ENCODE measurements at places on chromosomes 6 and 20.

- DNase-seq: no peak
These were observed 42.2 kb upstream of the TGM6 start for GRCh38 chr20:2338411-2339066.

GRCh38 chr6:105432797-105433196 lies 29.9 kb upstream of the PREP start:
- no peak for DNase-seq

DNA sequence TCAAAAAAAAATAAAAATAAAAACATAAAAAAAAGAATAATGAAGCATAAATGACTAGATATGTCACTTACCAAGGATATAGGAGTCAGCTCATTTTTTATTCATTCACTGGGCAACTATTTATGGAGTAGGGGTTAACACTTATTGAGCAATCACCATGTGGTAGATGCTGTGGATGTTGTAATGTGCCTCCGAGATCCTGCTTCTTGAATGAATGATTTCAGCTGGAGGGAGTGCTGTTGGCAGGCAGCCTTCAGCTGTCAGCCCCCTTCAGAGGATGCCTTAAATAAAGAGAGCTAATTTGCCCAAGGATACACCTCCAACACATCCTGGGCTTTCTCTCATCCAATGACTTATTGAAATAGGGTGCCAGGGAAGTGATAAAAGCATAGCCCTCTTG lies 229.5 kb upstream of the DTNBP1 start:
- no peak for DNase-seq

DNA sequence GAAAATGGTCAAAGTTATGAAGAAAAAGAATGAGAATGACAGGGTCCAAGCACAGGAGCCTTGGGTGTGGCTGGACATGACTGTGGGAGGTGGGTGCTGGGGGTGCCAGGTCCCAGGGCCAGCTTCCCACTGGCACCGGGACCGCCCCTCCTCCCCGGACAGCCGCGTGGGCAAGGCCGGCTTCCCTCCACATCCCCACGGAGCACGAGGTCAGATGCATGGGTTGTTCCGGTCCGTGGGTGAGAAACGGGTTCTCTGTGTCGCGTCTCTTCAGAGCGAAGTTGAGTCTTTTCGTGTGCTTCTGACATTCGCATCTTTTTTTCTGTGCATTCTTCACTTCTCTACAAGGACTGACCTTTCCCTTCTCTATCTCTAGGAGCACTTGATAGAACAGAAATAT lies 30.1 kb downstream of the KIF25 start:
- DNase-seq: no peak

GRCh38 chr20:32505723-32506473 lies 79.2 kb downstream of the NOL4L start:
- DNase-seq: no peak

DNA sequence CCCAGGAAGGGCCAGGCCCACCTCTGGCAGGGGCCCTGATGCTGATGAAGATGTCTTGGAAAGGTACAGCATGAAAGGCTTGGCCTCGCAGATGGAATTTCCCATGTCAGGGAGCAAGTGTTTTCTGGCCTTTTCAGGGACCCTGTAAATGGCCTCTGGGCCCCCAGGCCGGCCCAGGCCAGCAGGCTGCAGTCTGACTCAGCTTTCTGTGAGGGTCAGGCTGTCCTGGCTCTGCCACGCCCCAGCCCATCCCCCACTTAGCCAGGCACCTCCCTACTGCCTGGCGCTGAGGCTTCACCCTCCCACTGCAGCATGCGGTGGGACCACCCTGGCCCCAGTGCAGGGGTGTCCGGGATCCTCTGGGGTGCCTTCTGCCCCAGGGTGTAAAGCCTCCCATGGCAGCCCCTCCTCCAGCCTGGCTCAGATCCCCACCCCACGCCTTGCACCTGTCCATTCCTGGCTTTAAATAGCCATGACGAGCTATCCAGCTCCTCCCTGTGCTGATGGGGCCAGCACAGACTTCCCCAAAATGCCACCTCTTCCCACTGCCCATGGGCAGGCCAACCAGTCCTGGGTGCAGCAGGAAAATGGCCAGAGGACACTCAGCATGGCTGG lies 35.6 kb upstream of the GATA5 start:
- no peak for DNase-seq

DNA sequence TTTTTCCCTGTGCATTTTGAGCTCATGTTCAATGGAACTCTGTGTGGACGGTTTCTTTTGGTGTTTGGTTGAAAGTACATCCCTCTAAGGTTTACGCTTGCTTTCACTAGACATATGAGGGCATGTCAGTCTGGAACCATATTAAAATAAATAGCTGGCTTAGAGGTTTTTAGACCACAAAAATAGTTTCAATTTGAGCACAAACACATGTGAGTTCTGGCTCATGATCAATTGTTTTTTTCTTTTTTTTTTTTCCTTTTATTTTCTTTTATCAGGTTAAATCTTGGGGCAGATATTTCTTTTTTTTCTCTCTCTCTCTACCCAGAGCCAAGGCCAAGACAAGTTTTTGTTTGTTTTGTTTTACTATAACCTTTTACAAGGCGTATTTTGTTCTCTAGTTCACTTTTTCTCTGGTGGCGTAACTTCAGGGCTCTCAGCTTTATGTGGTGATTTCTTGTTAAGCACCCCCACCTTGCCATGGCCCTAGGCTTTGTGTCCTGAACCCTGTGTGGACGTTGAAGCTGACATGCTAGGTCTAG lies 92.9 kb downstream of the SHLD1 start:
- DNase-seq: no peak

DNA sequence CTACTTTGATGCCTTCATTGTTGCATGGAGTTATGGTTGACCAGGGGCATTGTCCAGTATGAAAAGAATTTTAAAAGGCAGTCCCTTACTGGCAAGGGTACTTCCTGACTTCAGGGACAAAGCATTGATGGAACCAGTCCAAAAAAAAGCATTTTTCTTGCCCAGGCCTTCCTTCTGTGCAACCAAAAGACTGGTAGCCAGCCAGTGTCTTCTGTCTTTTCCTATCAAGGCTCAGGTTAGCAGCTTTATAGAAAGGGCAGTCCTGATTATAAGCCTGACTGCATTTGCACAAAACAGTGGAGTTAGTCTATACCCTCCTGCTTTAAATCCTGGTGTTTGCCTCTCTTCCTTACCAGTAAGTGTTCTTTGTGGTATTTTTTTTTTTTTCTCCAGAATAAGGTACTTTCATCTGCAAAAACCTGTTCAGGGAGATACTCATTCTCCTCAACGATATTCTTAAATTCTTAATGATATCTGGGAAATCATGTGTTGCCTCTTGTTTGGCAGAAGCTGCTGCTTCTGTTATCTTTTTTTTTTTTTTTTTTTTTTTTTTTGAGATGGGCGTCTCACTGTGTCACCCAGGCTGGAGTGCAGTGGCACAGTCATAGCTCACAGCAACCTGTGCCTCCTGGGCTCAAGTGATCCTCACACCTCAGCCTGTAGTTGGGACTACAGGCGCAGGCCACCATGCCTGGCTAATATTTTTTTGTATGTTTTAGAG lies 33.9 kb downstream of the SCAF8 start:
- DNase-seq: no peak

- DNase-seq: no peak
These were observed 135.4 kb upstream of the RALGAPA2 start for GRCh38 chr20:20847814-20848213.

- no peak for DNase-seq
These were observed 359.6 kb downstream of the UTRN start for GRCh38 chr6:144644776-144645175.

- no peak for DNase-seq
These were observed 38.1 kb downstream of the RPP40 start for GRCh38 chr6:4965562-4966389.

Measured in stimulated activated CD4-positive, alpha-beta T cell treated with anti-CD3 and anti-CD28 coated beads, Interleukin-2, amount 100 ng/mL, for 24 hours (primary cell).